Stimulated activated CD4-positive, alpha-beta T cell treated with anti-CD3 and anti-CD28 coated beads, Interleukin-1b, Interleukin-23, amount 100 ng/mL, for 1 hour (primary cell): ENCODE measurements at places on chromosomes 1 and 21.

- no peak for DNase-seq
Measured at GRCh38 chr1:180945551-180945950, 32.9 kb downstream of the KIAA1614 start.

DNA sequence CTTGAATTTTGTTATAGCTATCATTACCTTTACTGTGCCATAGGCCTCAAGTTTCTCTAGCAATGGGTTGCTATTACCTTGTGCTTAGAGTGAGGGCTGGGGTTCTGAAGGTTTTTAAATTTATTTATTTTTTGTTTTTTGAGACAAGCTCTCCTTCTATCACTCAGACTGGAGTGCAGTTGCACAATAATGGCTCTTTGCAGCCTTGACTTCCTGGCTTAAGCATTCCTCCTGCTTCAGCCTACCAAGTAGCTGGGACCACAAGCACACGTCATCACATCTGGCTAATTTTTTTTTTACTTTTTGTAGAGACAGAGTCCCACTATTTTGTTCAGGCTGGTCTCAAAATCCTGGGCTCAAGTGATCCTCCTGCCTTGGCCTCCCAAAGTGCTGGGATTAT is 41.5 kb downstream of the SNX27 start:
- DNase-seq: no peak

- no peak for DNase-seq
Measured at GRCh38 chr1:227765261-227766014, 30.2 kb downstream of the SNAP47 start.

- DNase-seq: no peak
Measured at GRCh38 chr1:12851779-12852178, 3.3 kb upstream of the HNRNPCL1 start.

DNA sequence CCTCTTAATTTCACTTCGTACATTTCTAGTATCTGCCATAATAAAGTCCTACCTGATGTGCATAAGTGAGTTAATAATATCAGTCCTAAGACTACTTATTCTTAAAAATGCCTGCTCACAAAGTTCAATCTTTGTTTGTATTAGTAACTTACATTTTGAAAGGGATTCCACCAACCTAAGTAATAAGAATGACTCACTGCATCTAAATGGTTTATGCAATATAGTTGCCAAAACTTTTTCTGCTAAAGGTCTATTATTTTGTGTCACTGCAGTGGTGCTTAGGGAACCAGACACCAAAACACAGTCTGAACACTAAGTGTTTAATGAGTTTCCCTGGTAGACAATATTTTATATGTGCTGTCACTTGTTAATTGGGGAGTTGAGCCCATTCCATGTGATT is 1.8 kb downstream of the ZNF669 start:
- DNase-seq: no peak

DNA sequence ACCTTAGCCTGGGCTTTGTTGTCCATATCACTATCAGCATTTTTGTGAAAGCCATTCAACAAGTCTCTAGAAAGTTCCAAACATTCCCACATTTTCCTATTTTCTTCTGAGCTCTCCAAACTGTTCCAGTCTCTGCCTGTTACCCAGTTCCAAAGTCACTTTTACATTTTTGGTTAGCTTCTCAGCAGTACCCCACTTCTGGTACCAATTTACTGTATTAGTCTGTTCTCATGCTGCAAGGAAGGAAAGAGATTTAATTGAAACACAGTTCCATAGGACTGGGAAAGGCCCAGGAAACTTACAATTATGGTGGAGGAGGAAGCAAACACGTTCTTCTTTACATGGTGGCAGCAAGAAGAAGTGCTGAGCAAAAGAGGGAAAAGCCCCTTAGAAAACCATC is 247.2 kb upstream of the B3GALT2 start:
- DNase-seq: no peak

- DNase-seq: no peak
Measured at GRCh38 chr1:198096390-198096789, 60.4 kb upstream of the NEK7 start.

GRCh38 chr1:199291022-199291740 is 652.3 kb downstream of the PTPRC start:
- DNase-seq: no peak

DNA sequence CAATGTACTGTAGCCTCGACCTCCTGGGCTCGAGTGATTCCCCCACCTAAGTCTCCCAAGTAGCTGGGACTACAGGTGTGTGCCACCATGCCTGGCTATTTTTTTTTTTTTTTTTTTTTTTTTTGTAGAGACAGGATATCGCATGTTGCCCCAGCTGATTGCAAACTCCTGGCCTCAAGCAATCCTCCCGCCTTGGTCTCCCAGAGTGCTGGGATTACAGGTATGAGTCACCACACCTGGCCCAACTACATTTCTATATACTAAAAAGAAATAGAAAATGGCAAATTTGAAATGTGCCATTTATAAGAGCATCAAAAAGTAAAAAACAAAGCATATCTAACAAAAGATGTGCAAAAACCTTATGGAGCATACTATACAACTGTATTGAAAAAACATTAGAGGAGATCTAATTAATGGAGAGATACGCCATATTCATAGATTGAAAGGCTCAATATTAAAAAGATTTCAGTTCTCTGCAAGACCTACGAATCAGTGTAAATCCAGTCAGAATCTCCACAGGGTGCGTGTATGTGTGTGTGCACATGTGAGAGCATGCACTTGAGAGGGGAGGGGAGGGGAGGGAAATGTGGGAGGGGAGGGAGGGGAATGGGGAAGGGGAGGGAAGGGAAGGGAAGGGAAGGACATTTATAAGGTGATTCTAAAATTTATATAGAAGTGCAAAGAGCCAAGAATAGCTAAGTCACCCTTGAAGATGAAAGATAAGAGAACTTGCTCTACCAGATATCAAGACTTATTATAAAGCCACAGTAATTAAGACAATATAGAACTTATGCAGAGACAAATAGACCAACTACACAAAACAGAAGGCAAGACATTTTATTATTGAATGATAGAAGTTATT is 15.5 kb upstream of the PADI4 start:
- no peak for DNase-seq

- no peak for DNase-seq
Measured at GRCh38 chr21:14890141-14890540, 174.7 kb downstream of the NRIP1 start.

DNA sequence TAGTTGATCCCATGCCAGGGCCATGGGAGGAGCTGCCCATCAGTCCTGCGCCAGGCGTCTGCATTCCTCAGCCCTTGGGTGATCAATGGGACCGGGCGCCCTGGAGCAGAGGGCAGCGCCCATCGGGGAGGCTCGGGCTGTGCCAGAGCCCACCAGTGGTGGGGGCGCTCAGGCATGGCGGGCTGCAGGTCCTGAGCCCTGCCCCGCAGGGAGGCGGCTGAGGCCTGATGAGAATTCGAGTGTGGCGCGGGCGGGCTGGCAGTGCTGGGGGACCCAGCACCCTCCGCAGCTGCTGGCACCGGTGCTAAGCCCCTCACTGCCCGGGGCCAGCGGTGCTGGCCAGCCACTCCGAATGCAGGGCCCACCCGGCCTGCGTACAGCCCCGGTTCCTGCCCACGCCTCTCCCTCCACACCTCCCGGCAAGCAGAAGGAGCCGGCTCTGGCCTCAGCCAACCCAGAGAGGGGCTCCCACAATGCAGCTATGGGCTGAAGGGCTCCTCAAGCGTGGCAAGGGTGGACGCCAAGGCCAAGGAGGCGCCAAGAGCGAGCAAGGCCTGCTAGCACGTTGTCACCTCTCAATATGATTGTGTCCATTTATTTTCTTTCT is 238.1 kb upstream of the OLFM3 start:
- DNase-seq: no peak

DNA sequence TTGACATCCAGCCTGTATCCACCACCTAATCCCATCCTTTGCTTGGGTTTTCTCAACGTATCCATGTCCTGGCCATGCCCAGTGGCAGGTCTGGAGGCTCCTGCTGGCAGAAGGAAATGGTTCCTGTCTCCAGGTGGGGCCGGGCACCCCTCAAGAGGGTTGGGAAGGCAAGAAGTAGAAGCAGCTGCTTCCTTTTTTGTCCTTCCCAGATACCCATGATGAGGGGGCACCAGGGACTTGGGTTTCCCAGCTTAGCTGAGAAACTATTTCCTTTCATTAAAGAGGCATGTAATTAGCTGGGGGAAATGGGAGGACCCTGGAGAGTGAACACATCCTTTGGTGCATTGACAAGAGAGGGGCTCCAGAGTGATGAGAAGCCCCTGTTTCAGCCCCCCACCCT is 21.1 kb upstream of the SLC45A3 start:
- no peak for DNase-seq

- DNase-seq: no peak
Measured at GRCh38 chr21:42037516-42037915, 27.4 kb upstream of the ZBTB21 start.

- no peak for DNase-seq
Measured at GRCh38 chr1:203225071-203225470, 4.4 kb downstream of the CHIT1 start.

- no peak for DNase-seq
Measured at GRCh38 chr1:246181241-246181640, 325.8 kb downstream of the SMYD3 start.

GRCh38 chr1:103106426-103107341 is 1.6 kb downstream of the COL11A1 start:
- no peak for DNase-seq

GRCh38 chr1:27626031-27626935 is 8.7 kb downstream of the FGR start:
- DNase-seq: no peak

DNA sequence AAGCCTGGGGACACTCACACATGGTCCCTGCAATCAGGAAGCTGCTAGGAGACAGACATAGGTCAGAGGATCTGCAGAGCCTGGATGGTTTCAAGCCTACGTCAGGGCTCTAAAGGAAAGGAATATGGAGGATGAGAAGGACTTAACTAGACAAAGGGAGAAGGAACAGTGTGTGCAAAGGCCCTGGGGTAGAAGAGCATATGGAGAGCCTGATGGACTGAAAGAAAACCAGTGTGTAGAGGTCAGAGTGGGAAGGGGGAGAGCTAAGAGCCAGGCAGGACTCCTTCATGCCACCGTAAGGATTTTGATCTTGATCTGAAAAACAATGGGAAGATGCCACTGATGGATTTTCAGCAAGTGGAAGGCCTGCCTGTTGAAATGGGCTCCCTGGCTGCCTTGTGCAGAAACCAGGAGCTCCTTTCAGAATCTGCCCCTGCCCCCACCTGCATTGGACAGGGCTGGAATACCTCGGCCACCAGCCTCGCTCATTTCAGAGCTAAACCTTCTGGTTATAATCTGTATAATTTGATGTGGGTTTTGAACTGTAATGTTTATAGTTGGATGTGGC is 8.6 kb downstream of the FHAD1 start:
- DNase-seq: no peak

DNA sequence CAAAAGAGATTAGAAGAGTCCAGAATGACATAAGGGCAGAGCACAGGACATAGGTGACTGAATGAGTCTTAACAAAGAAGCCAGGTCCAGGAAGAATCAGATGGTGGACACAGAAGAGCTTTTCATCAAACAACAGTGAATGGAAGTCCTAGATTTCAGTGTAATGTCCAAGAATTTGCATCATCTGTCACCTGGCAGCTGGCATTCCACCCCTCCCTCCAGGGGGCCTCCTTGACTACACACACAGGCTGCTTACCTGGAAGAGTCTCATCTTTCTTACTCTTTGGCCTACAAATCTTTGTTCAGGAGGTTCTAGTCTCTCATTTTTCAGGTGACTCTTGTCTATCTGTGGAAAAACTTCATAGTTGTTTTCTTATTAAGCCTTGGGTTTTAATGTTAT is 36.2 kb downstream of the GORAB start:
- no peak for DNase-seq

DNA sequence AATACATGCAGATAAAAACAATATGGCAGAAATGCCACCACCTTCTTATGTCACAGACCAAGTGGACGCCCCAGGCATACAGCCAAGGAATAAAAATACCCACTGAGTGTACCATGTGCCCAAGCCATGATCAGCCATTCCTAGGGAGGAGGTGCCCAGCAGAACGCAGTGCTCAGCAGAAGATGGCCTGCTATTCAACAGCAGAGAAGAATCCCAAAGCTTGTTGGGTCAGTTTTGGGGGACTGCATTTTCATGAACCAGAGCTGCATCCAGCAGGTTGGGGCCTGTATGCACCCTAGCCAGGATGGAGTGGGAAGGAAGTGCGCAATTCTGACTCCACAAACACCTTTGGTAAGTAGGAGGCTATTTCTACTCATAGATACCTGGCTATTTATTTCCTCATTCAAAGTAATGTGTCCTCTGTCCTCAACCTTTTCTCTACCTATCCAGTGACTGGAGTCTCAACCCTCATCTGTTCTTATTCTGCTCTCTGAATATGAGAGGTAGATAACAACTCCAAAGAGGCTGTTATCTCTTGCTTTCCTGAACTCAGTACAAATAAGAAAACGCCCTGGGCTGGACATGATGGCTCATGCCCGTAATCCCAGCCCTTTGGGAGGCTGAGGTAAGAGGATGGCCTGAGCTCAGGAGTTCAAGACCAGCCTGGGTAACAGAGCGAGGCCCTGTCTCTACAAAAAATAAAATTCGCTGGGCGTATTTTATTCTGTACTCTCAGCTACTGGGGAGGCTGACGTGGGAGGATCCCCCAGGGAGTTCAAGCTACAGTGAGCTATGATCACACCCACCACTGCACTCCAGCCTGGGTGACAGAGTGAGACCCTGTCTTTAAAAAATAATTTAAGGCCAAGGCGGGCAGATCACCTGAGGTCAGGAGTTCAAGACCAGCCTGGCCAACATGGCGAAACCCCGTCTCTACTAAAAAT is 2.5 kb upstream of the PLEKHM2 start:
- no peak for DNase-seq

GRCh38 chr1:41051022-41051421 is 29.5 kb upstream of the SLFNL1 start:
- no peak for DNase-seq

DNA sequence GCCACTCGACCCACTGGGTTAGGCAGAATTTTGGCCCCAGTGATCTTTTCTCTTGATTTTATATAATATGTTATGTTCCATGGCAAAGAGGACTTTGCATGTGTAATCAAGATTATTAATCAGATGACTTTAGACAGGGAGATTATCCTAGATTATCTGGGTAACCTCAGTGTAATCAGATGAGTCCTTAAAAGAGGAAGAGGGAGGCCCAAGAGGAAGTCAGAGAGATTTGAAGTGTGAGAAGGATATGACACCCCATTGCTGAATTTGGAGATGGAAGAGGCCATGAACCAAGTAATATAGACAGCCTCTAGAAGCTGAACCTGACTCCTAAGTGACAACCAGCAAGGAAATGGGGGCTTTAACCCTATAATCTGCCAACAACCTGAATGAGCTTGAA is 117.1 kb upstream of the CSF3R start:
- no peak for DNase-seq

- DNase-seq: no peak
Measured at GRCh38 chr1:230237009-230237370, 170.0 kb downstream of the GALNT2 start.

DNA sequence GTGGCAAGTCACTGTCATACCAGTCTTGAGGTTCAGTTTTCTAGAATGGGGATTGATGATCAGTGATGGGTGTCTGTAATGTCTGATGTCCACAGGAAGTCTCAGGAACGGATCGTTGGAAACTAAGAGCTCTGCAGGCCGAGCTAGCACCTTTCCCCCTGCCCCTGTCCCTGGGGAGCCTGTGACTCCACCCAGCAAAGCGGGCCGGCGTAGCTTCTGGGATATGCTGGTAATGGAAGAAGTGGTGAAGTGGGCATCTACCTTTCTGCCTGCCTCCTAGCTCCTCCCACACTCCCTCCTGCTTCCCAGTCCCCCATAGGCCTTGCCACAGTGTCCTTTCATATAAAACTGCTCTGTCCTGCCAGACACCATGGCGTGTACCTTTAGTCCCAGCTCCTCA is 13.4 kb downstream of the HYI start:
- DNase-seq: no peak

GRCh38 chr1:23242414-23242813 is 25.1 kb upstream of the HTR1D start:
- no peak for DNase-seq
